GM13977 (cell line): ENCODE measurements at places on chromosomes 7 and 10.
A peak's percentile ranks its signal among the peaks of the same experiment; 100 is the strongest.

DNA sequence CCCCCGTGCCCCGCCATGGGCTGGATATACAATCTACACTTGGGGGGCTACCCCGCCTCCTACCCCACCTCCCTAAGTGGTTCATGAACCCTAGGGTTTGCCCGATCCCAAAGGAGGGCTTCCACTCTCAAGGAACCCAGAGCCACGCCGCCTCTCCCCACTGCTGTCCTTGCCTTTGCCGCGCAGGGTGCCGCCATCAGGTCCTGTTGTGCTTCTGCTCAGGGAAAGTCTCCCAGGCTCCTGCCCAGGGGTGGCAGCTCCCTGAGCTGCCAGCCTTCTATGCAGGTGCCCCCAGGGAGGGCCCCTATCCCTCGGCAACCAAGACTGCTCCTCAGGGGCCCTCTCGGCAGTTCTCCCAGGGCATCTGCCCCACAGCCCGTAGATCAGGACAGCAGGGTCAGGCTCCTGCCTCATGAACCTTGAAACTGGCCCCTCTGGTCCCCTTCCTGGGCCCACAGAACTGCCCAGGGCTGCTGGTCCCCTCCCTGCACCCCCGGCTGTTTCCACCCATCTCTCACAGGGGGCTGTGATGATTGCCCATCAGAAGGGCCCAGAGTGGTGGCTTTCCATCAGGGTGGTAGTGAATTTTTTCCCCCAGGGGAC, 13.0 kb upstream of the PCBD1 start:
- DNase-seq = no peak

DNA sequence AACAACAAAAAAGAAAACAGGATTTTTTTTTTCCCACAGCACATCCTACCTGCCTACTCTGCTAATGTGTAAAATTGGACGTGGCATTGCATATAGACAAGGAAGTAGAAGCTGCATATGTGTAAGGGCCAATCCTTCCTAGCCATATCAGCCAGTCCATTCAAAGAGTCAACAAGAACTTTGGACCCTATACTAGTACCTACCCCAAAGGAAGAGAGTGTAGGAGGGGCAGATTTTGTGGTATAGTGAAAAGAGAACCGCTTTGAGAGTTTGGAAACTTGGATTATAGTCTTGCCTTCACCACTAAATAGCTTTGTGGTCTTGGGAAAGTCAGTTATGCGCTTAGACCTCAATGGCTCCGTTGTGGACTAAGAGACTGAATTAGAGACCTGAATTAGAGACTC, 12.1 kb upstream of the MCU start:
- no peak for DNase-seq

- peak; percentile 75 for DNase-seq
Observed at GRCh38 chr10:72272689-72273409, 875 bp upstream of the DDIT4 start.

DNA sequence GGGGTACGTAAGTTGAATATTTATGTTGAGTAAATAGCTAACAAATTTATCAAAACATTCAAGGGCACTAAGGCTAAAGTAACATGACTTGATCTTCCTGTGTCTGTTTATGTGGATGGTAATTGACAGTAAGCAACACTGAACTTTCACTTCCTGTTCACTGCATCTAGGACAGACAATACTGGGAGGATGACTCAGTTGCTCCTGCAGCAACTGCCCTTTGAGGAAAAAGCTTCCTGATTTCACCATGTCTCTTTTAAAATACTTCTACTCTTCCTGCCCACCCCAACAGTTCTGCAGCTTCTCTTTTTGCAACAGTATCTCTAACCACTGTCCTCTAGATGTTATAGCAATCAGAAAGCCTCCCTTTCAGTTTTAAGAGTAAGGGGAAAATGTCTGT, 76.6 kb upstream of the HGF start:
- no peak for DNase-seq

DNA sequence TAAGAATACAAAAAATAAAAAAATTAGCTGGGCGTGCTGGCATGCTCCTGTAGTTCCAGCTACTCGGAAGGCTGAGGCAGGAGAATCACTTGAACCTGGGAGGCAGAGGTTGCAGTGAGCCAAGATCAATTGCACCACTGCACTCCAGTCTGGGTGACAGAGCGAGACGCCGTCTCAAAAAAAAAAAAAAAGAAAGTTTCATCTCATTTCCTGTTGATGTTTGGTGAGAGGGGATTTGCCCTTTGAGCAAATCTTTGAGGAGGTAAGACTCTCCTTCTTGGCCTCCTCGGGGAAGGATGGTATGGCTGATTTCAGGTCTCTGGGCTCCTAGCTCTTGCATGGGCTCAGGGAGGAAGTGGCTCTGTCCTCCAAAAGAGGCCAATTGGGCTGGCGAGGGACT, 3.6 kb upstream of the GRID2IP start:
- no peak for DNase-seq

DNA sequence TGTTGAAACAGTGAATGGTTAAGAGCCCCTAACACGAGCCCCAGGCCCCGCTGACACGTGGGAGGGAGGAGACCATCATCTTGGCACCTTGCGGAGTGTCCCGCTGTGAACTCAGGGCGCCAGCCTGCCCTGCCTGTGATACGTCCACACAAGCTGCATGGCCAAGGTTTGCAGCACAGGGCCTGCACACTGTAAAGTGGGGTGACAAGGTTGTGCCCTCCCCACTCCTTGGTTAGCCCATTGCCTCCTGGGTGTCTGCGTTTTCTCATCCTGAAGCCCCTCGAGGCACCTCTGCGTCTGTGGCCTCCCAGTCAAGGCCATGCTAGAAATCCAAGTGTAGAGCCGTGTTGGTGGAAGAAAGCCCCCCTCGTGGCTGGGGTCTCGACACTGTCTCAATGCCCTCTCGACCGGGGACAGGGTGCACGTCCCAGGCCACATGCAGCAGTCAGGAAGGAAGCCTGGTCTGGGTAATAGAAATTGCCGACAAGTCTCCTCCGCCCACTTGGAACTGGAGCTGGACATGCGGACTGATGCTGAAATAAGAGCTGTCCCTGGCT, 192.1 kb downstream of the DNAJB6 start:
- no peak for DNase-seq

DNA sequence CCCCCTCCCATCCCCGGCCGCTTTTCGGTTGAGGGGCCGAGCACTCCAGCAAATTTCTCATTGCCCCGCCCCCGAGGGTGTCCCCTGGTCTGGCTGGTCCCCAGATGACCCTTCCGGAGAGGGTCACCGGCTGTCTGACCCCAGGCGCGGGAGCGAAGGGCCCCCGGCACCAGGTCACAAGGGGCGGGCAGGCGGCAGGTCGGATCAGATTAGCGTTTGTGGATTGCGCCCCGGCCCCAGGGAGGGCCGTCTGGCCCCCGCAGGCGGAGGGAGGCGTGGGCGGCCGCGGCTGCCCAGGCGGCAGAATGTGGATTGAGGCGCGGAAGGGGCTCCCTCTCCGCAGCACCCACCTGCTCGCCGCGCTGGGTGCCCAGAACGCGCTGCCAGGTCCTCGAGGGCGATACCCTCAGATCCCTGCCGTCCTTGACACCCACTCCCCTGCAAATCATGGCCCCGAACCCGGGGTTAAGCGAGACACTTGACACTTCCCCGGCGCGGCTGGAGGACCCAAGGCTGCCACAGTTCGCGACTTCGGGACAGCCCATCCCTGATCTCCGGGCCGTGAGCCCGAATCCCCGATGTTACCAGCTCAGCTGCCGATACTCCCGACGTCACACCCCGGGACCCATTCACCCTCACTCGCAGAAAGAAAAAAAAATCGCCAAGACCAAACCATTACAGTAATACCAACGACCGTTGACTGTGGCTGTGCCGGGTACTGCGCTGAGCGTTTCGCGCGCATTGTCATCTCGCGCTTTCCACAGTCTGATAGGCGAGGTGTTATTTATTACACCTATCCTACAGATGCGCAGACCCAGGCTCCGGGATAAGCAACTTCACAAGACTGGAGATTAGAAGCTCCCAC, 953 bp downstream of the NODAL start:
- DNase-seq = peak; percentile 50

DNA sequence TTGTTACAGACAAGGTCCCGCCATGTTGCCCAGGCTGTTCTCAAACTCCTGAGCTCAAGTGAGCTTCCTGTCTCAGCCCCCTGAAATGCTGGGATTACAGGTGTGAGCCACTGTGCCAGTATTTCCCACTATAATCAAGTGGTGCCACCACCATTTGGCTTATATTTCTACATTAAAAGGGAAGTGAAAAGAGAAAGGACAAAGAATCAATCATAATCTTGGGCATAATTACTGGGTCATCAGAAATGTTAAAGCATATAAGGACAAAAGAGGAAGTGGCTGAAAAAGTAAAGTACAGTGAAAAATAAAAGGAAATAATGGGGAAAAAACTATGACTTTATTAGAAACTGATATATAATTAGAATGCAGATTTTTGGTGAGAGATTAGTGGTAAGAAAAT, 25.7 kb upstream of the ENTPD1 start:
- no peak for DNase-seq

DNA sequence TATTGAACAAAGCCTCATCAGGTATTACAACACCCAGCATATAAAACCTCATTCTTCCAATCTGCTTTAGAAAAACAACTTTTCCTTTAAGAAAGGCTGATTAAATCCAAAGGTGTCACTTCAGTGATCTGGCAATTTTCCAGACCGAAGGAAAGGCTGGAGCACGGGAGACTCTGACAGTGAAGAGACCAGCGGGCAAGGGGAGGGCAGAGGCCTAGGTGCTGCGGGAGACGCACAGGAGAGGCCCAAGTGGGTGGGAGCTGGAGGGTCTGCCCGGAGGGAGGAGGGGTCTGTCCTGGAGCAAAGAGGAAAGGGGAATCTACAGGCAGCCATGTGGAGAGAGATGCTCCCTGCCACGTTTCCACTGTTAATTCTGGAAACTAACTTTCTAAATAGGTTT, 24.3 kb upstream of the PPP2R2D start:
- no peak for DNase-seq

DNA sequence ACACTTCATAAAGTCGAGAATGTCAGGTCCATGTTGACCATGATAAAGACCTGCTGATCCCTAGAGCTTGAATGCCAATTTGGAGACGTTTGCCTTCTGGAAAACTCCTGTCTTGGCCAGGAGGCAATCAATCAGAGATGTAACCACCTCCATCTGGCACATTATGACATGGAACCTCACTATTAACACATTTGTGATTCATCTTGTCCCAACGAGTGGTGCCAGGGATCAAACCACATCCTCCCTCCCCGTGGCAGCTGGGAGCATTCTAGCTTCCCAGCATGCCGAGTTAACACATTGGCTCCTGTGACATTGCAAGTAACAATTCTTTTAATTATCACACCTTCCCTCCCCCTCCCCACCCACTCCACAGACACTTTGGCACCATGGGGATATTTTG, 84.0 kb upstream of the PPP1R17 start:
- no peak for DNase-seq

GRCh38 chr10:127937069-127937468, 30.2 kb downstream of the PTPRE start:
- DNase-seq = no peak

DNA sequence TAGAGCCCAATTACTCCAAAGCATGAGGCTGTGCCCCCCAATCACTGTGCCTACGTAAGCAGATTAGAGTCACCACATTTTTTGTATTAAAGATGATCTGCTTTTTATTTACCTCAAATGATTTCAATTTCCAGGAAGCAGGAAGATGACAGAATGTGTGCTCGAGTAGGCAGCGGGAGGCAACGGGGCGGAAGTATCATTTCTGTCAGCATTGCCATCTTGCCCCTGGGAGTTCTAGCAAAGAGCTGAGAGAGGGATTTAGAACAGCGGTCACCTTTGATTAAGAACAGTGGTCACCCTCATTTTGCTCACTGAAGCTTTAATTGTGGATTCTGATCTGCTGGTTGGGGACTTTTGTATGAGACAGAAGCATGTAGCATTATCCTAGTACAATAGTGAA, 117.1 kb upstream of the FAM13C start:
- no peak for DNase-seq

- no peak for DNase-seq
Observed at GRCh38 chr7:55524558-55525310, 47.6 kb downstream of the VOPP1 start.

- DNase-seq = no peak
Observed at GRCh38 chr10:79023240-79024162, 45.3 kb upstream of the ZMIZ1 start.

GRCh38 chr7:24654305-24654704, 81.1 kb downstream of the PALS2 start:
- no peak for DNase-seq

- DNase-seq = no peak
Observed at GRCh38 chr7:33849971-33850559, 55.3 kb upstream of the BMPER start.

- DNase-seq = no peak
Observed at GRCh38 chr10:62699148-62699547, 105.4 kb upstream of the ADO start.

DNA sequence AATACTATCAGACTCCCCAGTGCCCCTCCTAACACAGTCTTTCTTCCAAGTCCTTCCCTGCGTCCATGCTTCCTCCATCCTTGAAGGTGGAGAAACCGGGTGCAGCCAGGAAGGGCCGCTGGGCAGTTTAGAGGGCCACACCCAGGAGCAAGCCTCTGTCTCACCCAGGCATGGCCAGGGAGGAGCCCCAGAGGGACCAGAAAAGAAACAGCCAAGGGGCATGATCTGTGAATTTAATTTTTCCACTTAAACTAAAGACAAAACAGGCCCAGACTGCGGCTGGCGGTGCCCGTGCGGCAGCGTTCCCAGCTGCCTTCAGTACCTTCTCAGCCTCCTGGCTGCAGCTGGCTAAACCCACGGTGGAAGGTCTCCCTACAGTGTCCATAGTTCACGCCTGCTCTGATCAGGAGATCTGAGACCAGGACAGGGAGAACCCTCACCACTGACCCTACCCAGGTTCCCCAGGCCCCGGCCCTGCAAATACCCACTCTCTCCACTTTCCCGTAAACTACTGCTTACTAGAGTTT, 12.9 kb downstream of the UNCX start:
- DNase-seq = no peak

- no peak for DNase-seq
Observed at GRCh38 chr7:157500171-157500960, 163.6 kb downstream of the DNAJB6 start.

DNA sequence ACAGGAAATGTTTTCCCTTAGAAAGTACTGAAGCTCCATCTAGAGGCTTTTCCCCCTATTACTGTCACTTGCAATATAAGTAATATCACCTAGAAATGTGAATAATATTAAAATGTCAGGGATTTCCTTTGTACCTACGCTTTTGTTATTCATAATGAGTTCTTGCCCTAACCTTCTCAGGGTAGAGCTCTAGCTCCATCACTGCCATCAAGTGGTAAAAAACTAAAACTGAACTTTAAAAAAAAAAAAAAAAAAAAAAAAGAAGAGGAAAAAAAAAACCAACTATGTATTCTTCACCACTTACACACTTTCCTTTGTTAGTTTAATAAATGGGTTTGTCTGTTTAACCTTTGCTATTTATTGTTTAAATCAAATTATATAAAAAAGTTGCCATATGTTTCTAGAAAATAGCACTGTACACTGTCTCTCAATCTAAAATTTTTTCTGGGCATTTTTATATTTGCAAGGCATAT, 49.9 kb downstream of the DNAJC1 start:
- DNase-seq = peak; percentile 45
